ENCODE measurements at places on chromosomes 16 and 17.
A peak's percentile ranks its signal among the peaks of the same experiment; 100 is the strongest.

- no peak for DNase-seq
These were observed 78.3 kb downstream of the RPA1 start for GRCh38 chr17:1907909-1908698.

DNA sequence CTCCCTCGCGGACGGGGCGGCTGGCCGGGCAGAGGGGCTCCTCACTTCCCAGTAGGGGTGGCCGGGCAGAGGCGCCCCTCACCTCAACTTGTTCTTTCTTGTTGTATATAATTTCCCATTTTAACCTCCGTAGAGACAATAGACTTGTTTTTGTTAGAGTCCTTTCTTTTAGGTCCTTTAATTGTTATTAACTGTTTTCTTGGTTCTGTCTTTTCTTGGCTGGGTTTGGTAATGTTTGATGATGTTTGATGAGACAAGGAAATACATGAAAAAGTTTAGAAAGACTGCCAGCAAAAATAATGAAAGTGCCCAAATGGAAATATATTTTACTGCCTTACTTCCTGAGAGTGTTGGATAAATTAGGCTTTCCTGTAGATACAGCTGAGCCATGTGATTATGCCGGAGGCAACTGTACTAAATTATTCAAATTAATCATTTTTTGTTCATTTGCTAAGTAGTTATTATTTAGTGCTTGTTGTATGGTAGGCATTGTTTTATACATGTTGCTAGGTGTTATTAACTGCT lies 30.9 kb downstream of the PRPSAP2 start:
- DNase-seq = no peak

DNA sequence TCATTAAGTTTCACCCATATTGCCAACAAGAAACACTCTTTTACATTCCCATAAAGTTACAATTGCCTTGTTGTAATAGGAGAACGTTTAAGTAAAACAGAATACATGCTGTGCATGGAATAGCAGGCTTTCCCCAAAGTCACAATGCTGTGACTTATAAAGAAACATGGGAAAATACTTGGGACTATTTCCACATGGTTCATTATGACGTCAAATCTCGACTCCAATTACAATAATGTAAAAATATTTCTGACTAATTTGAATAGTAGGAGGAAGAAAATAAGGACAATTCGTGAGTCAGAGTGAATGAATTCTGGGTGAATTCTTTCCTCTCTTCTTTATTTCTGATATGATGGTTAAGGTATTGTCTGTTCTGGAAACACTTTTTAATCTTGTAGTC lies 52.8 kb downstream of the CDH11 start:
- DNase-seq = no peak

- DNase-seq = no peak
These were observed 61.4 kb upstream of the PIRT start for GRCh38 chr17:10899281-10899680.

DNA sequence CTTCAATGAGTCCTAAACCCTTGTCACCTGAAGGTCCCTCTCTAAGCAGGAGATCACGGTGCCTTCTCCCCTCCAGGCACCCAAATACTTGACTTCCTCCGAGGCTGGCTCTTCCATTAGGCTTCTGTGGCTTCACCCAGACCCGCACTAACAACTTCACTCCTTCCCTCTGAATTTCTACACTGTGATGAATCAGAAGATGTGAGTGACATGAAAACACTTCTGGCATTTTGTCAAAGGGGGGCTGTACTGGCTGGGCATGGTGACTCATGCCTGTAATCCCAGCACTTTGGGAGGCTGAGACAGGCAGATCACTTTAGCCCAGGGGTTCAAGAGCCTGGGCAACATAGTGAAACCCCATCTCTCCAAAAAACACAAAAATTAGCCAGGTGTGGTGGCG lies 72.6 kb upstream of the CNEP1R1 start:
- DNase-seq = peak; percentile 92

GRCh38 chr16:47712276-47713224 lies 251.4 kb downstream of the PHKB start:
- no peak for DNase-seq

DNA sequence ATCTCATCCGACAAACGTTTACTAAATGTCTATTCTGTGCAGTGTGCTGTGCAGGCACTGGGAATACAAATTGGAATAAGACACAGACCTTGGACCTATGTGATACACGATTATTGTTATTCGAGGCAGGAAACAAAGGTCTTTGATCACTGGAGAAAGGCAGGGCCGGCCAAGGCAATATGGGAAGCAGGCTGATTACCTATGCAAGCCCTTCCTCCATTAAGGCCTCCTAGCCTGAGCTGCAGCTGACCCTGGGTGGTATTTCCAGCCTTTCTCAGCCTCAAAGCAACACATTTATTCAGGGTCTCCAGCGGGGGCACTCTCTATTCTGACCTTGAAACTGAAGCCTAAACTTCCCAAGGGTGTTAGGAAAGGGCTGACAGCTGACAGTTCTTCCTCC lies 13.4 kb downstream of the ST6GALNAC1 start:
- DNase-seq = no peak

Measured in trophoblast cell (in vitro differentiated cells and primary cell).